SW 1271 (cell line): ENCODE measurements at places on chromosomes 12 and 14.

DNA sequence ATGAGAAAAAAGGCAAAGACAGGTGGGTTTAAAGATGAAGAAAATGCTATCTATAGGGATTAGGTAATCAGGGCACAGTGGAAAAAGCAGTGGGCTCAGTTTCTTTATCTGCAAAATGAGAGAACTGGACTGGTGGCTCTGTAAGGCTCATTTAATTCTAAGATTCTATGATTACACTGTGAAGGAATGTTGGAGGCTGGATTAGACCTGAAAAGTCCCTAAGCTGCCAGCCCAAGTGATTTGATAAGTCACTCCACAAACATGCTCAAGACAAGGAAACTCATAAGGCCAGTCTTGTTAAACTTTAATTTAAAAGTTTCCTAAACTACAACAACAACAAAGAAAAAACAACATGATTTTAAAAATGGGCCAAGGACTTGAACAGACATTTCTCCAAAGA, 75.1 kb downstream of the DCAF5 start:
- DNase-seq, result peak; percentile 43

- DNase-seq, result no peak
Observed at GRCh38 chr12:69886109-69886508, 61.1 kb downstream of the MYRFL start.

DNA sequence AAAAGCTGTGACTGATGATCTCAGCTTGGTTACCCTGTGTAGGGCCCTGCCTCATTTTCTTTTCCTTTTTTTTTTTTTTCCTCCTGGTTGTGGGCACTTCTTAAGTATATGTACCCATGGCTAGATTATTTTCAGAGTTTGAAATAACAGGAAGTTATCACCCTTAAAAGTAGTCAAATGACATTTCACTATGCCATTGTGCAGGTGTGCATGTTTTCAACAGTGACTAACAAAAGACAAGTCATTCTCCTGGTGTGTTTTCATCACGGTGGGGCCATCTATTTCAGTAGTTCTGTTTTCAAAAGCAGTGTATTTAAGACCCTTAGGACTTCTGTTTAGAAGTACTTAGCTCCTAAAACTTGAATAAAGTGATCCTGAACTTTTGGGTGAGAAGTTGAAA, 15.0 kb downstream of the GABARAPL1 start:
- DNase-seq, result no peak

DNA sequence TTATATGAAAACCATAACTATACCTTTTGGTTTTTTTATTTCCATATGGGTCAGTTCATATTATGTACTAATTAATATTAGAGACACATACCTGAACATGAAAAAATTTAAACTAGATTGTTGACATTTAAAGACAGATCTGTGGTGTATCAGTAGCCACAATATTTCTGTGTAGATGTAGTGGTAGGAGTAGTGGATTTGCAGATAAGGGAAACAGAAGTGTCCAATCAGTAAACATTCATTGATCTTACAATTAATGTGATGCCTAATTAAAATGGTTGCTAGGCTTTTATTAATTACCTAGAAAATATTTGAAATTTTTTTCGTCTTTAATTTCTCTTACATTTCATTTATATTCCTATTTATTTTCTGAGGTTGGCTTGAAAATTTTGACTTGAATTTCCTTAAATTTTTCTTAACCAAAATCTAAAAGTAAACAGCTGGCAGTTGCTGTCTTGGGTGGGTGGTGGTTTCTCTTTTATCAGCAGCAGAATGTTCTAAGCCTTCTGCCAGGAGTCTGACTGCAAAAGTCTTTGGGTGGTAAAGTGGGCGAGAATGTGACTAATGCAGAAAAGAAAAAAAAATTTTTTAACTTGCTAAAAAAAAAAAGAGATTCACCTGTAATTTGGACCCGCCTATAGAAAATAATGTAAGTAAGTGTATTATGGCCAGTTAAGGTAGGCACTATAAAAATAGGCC, 2.4 kb downstream of the FGFR1OP2 start:
- no peak for DNase-seq

DNA sequence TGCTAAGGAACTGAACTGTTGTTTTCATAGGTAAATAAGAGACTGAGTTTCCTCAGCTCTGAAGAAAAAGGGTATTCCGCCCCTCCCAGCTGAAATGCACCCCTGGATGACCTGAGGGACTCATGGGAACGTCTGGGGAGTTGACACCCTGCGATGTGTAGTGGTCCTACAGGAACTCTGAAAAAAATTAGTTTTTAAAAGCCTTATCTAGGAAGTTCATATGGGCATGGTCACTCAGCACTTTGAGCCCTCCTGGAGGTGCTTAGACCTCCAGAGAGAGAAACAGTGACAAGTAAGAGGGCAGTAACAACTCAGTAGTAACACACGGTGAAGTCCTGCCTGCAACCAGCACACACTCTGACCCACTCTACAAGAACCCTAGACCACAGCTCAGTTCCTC, 91.2 kb upstream of the CNOT2 start:
- no peak for DNase-seq

DNA sequence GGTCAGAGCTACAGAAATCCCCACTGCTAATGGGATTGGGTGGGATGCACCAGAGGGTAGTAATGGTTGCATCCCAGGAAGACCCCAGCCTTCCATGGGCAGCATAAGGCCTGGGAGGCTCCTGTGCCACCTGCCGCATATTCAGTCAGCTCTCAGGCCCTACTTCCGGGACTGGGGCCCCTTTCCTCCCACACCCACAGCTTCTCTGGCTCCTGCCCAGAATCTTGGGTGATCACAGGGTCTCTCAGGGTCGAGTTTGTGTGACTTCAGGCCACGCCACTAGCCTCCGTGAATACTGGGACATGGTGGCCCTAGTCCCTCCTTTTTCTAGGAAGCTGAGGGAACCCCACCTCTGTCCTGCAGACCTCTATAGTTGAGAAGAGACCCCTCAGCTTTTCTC, 66.8 kb upstream of the RIN3 start:
- DNase-seq, result no peak

DNA sequence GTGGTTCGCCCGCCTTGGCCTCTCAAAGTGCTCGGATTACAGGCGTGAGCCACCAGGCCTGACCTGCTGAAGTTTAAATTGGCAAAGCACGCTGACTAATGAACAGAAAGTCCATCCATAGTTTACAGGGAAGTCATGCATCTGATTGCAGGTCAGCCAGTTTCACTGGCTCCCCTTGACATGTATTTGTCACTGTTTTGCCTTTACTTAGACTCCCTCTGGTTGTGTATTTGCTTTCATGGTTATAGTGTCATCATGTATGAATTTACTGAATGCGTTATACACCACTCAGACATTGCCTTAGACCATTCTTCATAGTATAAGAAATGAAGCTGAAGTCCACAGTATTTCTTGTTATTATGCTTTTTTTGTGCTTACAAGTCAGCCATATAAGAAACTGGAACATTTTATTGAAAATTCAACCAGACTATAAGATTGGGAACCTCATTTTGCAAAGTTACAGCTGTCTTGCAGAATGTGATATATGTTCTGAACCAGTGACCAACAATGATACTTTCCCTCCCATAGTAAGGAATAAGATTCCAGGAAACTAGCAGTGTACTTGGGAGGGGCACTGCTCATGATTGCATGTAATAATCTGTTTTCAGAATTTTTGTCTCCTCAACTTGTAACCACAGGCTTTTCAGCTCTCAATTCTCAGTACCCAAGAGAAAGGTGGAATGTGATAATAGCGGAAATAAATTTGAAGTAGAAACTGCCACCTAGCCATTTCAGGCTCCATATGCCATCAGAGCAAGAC, 51.9 kb upstream of the ATF7IP start:
- no peak for DNase-seq

GRCh38 chr14:104937694-104938365, 13.2 kb downstream of the PLD4 start:
- no peak for DNase-seq

- DNase-seq, result no peak
Observed at GRCh38 chr12:25208554-25208953, 13.5 kb downstream of the ETFRF1 start.

- DNase-seq, result no peak
Observed at GRCh38 chr12:65960820-65961189, 136.5 kb downstream of the HMGA2 start.

- DNase-seq, result no peak
Observed at GRCh38 chr14:100830681-100831080, 4.8 kb downstream of the MEG3 start.
